ENCODE measurements at places on chromosomes 2 and 18.

- H3K4me1 ChIP-seq = peaks cover 10% of the 10 kb centered on the region
- peak; percentile 41 for DNase-seq
- H3K36me3 ChIP-seq = no peaks in the 10 kb centered on the region
- peaks cover 56% of the 10 kb centered on the region for H3K27me3 ChIP-seq
- peak overlapping the region; percentile 66 for H3K4me3 ChIP-seq
- H3K27ac ChIP-seq = no peak overlapping the region
Observed at GRCh38 chr2:9950521-9951271, 797 bp upstream of the GRHL1 start.

GRCh38 chr18:419541-420175, 80.8 kb downstream of the COLEC12 start:
- no peak overlapping the region for H3K4me3 ChIP-seq
- peaks cover 2% of the 10 kb centered on the region for H3K4me1 ChIP-seq
- H3K36me3 ChIP-seq = no peaks in the 10 kb centered on the region
- no peak overlapping the region for H3K27ac ChIP-seq
- DNase-seq = no peak

GRCh38 chr2:205617905-205618304, 64.4 kb upstream of the NRP2 start:
- no peak overlapping the region for H3K4me3 ChIP-seq
- H3K36me3 ChIP-seq = no peaks in the 10 kb centered on the region
- no peak overlapping the region for H3K27ac ChIP-seq
- H3K27me3 ChIP-seq = peaks cover 4% of the 10 kb centered on the region

GRCh38 chr2:32772638-32773447, 145.0 kb downstream of the TTC27 start:
- H3K27ac ChIP-seq = no peak overlapping the region
- H3K4me3 ChIP-seq = no peak overlapping the region
- no peak for DNase-seq
- peaks cover 26% of the 10 kb centered on the region for H3K36me3 ChIP-seq
- H3K27me3 ChIP-seq = no peaks in the 10 kb centered on the region

GRCh38 chr2:84676295-84676694, 160.0 kb downstream of the DNAH6 start:
- no peak overlapping the region for H3K27ac ChIP-seq
- DNase-seq = no peak
- no peak overlapping the region for H3K4me3 ChIP-seq
- H3K27me3 ChIP-seq = no peaks in the 10 kb centered on the region
- H3K36me3 ChIP-seq = no peaks in the 10 kb centered on the region

GRCh38 chr2:30046979-30047378, 99.8 kb upstream of the YPEL5 start:
- H3K4me3 ChIP-seq = no peak overlapping the region
- no peaks in the 10 kb centered on the region for H3K4me1 ChIP-seq
- DNase-seq = no peak
- H3K36me3 ChIP-seq = no peaks in the 10 kb centered on the region

DNA sequence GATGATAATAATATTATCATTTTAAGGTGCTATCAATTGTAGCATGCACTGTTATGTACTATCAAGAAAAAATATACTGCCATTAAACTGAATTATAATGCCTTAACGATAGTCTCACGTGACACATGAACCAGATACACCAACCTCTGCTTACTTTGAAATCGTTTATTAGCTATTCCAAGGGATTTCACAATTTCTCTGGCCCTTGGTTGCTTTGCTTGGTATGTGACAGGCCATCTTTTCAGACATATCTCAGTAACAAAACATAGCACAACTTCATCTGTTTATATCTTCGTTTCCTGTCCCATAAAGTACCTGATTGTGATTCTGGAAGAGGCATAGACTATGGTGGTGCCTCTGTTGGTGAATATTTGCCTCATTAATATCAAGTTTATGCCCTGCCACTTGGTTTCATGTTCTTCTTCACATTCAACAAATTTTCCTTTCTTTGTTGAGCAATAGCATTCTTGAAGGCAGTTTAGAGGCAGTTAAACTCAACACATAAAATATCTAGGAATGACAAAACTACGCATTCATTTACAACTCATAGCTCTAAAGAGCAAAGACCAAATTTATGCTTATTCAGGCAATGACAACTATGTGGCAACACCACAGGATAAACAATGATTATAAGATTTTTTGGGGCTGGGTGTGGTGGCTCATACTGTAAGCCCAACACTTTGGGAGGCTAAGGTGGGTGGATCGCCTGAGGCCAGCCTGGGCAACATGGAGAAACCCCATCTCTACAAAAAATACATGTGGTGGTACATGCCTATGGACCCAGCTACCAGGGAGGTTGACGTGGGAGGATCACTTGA, 84.3 kb downstream of the MCFD2 start:
- no peak for DNase-seq
- no peak overlapping the region for H3K27ac ChIP-seq
- H3K27me3 ChIP-seq = no peaks in the 10 kb centered on the region

GRCh38 chr2:138307099-138307498, 194.5 kb upstream of the SPOPL start:
- H3K4me3 ChIP-seq = no peak overlapping the region
- DNase-seq = no peak

DNA sequence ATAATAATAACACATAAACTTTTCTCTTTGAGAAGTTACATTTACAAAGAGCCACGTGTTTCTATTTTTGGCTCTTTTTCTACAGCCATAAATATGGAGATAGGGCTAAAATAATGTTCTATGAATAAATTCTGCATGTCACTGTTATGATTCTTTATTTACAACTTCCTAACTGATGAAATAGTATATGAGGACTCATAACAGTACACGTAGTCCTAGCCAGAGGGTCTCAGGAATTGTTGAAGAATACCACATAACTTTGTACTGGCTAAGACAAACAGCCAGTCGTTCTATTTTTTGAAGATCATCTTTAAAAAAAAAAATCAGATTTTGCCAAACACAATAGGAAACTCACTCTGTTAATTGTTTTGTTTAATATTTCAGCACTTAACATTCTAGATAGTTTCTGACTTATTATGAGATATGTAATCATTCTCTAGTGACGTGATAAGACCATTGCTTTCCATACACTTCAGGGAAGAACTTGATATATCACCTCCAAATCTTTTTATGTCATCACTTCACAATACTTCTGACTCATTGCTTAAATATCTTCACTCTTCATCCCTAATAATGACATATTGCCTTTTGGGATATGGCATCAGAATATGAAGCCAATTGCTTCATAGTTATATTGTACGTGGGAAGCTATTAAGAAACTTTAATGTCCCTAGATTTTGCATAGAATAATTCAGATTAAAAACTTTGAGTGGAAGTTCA, 256.1 kb downstream of the XIRP2 start:
- no peak overlapping the region for H3K4me3 ChIP-seq
- no peak for DNase-seq
- H3K27me3 ChIP-seq = no peaks in the 10 kb centered on the region
- no peaks in the 10 kb centered on the region for H3K4me1 ChIP-seq

GRCh38 chr2:8515864-8516533, 165.9 kb upstream of the ID2 start:
- peaks cover 87% of the 10 kb centered on the region for H3K4me1 ChIP-seq
- peak overlapping the region; percentile 95 for H3K27ac ChIP-seq
- H3K27me3 ChIP-seq = no peaks in the 10 kb centered on the region

DNA sequence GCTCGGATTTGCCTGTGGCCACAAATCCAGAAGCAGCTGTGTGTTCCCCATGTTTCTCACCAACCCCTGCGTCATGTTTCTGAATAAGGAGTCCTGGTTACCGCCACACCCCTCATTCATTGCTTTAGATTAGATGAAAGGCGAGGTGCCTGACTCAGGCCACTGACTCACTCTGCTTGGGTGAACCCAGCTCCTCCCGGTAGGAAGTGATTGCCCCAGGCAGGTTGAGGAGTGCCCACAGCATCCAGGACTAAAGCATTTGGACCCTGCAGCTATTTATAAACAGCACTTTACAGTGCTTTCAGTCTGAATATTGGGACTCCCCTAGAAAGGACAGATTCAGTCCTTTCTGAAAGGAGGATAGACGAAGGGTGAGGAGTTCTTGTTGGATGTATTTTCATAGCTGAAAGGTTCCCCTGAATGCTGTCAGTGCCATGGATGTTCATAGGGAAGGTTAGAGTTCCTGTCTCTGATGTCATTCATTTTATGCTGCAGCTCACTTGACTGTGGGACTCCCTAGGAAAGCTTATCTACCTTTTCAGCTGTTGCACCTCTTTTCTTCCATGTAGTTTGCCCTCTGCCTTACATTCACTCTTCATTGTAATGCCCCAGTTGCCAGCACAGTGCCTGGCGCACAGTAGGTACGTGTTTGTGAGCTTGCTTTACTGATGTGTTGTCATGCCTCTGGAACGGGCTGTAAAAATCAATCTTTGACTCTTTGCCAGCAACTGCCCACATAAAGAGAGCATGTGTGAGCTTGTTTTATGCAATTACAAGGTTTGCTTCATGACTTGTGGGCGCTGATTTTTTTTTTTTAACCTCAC, 14.9 kb downstream of the ITGA6 start:
- no peaks in the 10 kb centered on the region for H3K27me3 ChIP-seq
- peak overlapping the region; percentile 69 for H3K27ac ChIP-seq
- peaks cover 49% of the 10 kb centered on the region for H3K4me1 ChIP-seq
- H3K4me3 ChIP-seq = peak overlapping the region; percentile 65

GRCh38 chr2:210199186-210199765, 26.0 kb downstream of the ACADL start:
- no peak overlapping the region for H3K27ac ChIP-seq
- DNase-seq = no peak
- H3K36me3 ChIP-seq = no peaks in the 10 kb centered on the region
- peaks cover 5% of the 10 kb centered on the region for H3K4me1 ChIP-seq
- H3K27me3 ChIP-seq = peaks cover 10% of the 10 kb centered on the region

DNA sequence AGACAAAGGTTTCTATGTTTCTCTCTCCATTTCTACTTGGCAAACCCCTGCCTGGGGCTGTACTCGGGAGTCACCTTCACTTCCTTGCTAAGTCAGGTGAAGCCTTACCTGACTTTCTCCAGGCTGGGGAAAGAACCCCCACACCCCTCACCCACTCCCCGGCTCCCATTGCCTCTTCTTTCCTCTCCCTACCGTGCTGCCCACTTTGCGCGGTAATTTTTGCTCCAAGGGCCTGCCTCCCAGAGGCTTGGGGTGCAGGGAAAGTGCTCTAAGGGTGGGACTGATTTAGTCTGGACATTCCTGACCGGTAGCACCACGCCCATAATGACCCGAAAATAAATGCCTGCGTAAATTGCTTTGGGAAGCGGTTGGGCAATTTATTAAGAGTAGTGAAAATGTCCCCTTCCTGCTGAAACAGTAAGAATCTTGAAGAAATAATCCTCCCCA, 49.1 kb upstream of the ATP6V1B1 start:
- H3K4me1 ChIP-seq = peaks cover 26% of the 10 kb centered on the region
- DNase-seq = no peak
- no peak overlapping the region for H3K27ac ChIP-seq
- peaks cover 86% of the 10 kb centered on the region for H3K27me3 ChIP-seq
- peak overlapping the region; percentile 63 for H3K4me3 ChIP-seq
- H3K36me3 ChIP-seq = no peaks in the 10 kb centered on the region

GRCh38 chr2:157424374-157424773, 19.5 kb downstream of the CYTIP start:
- H3K27ac ChIP-seq = peak overlapping the region; percentile 67
- peaks cover 87% of the 10 kb centered on the region for H3K4me1 ChIP-seq
- H3K4me3 ChIP-seq = no peak overlapping the region
- peaks cover 89% of the 10 kb centered on the region for H3K36me3 ChIP-seq

DNA sequence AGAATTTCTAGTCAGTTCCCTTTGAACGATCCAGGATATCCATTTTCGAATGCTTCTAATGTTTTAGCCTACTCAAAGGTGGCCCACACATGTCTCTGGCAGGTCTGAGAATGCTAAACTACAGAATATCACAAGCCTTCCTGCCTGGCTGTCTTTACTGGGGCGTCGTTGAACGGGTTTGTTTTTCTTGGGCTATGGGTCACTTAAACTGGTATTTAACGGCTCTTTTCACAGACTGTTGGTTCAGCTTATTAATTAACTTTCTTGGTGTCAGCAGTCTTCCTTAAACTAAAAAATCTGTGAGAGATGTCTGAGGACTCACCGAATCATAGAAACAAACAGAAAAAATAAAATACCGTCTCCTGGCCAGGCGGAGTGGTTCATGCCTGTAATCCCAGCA, 563.2 kb upstream of the NRP2 start:
- H3K27me3 ChIP-seq = no peaks in the 10 kb centered on the region
- H3K36me3 ChIP-seq = no peaks in the 10 kb centered on the region
- DNase-seq = no peak
- H3K4me1 ChIP-seq = no peaks in the 10 kb centered on the region
- H3K4me3 ChIP-seq = no peak overlapping the region

- peaks cover 30% of the 10 kb centered on the region for H3K36me3 ChIP-seq
- no peak overlapping the region for H3K27ac ChIP-seq
- H3K4me3 ChIP-seq = no peak overlapping the region
- H3K4me1 ChIP-seq = peaks cover 72% of the 10 kb centered on the region
Observed at GRCh38 chr2:130377491-130377890, 21.6 kb downstream of the PTPN18 start.

DNA sequence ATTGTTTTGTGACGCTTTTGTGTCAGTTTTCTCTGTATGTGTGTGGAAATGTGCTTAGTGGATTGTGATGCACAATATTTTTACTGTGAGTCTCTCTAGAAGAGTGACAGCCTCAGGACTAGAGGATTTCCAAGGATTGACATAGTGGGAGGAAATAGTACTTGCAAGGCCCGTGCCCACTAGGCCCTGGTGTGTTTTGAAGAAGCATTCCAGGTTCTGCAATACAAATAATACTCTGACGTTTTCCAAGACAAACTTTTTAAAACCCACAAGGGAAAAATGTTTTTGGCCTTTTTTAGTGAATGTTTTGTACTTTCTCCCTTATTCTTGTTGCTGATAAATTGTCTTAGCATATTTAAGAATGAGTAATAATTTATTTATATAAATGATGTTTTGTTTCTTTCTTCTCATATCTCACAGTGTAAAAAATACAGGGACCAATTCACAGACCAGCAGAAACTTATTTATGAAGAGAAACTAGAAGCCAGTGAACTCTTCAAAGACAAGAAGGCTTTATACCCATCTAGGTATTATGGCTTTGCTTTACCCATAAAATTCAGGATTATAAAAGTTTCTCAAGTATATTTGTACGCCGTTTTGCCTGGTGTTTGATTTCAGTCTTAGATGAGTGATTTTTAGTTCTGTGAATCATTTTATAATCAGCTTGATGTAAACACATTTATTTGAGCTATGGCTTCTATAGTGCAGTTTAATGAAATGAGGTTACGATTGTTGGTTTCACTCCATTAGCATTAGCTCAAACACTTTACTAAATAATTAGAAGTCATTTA, 165.6 kb downstream of the MYO1B start:
- no peak overlapping the region for H3K27ac ChIP-seq
- no peak for DNase-seq
- H3K27me3 ChIP-seq = no peaks in the 10 kb centered on the region
- H3K4me1 ChIP-seq = no peaks in the 10 kb centered on the region
- H3K36me3 ChIP-seq = peaks cover 20% of the 10 kb centered on the region
- no peak overlapping the region for H3K4me3 ChIP-seq

Measured in activated naive CD8-positive, alpha-beta T cell treated with anti-CD3 and anti-CD28 coated beads, Interleukin-2, amount 50 U/mL, for 24 hours (primary cell).